ENCODE measurements at places on chromosomes 11 and 22.

DNA sequence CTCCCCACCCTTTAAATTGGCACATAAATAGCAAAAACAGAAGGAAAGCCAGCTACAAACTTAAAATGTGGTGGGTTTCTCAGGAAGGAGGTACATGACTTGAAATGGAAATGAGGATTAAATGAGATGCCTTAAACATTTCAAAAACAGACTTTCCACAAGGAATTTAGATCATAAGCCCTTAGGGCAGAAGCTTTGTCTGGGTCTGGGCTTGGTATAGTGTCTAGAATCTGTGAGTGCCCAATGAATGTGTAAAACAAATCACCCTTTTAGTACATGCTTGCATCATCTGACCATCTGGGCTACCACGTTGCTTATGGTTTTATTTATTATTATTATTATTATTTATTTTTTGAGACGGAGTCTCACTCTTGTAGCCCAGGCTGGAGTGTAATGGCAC is 37.1 kb upstream of the CREB3L1 start:
- no peak for DNase-seq

GRCh38 chr22:46003271-46004091 is 26.5 kb upstream of the WNT7B start:
- DNase-seq, result no peak

DNA sequence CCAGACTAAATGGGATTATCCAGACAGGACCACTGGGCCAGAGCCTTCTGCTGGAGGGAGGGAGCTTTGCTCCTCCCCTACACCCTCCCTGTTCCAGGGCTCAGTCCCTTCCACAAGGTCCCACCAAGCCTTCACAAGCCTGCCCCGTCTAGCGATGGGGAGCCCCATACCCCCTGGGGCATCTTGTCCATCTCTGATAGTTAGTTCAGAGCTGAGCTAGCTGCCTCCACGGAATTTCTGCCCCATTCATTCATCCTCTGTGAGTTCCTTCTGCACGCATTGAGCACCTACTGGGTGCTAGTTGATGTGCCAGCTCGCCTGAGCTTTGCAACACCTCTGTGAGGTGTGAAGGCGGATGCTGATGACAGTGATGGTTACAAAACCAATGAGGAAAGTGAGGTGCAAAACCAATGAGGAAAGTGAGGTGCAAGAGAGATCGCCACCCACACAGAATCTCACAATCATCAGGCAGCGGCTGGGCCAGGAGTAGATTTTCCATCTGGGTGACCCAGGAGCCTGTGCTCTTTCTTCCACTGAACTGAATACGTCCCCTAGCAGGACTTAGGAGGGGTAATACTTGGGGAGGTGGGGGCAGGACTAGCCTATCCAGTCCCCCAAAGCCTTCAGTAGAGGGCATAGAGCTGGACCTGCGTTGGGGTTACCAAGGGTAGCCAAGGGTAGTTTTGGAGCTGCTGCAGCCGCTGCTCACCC is 21.5 kb upstream of the CBX7 start:
- DNase-seq, result peak; percentile 76

DNA sequence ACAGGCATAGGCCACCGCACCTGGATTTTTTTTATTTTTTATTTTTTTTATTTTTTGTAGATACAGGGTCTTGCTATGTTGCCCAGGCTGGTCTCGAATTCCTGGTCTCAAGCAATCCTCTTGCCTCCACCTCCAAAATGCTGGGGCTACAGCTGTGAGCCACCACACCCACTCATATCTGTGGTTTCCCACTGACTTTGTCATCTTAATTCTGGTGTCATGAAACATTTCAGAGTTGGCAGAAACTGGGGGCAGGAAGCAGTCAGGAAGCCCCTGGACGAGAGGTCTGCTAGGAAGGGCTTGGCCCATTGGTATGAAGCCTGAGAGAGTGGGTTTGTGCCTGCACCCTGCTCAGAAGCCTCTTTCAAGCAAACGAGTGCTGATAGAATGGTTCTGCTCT is 49.1 kb downstream of the COMMD9 start:
- DNase-seq, result no peak

GRCh38 chr11:7494086-7494745 is 8.9 kb downstream of the OLFML1 start:
- no peak for DNase-seq

DNA sequence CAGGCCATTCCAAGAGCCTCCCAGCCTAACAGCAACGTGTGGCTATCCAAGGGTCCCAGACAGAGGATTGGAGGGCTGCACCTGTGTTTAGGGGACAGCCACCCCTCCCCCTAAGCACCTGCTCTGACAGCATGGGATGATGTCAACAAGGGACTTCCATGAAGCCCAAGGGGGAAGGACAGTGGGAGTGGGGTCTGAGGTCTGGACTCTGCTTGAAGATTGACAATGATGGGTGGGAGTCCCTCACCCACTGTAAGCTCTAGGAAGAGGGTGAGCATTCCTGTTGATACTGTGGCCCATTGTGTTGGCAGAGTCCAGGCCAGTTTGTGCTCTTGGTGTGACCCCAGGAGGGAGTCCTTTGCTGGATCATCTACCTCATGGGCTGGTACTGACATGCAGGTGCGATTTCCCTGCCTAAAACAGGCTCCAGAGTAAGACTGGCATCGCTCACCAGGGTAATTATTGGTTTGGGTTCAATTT is 46.9 kb upstream of the TUB start:
- DNase-seq, result peak; percentile 23

- DNase-seq, result no peak
Measured at GRCh38 chr11:122258446-122259194, 142.6 kb upstream of the BLID start.

DNA sequence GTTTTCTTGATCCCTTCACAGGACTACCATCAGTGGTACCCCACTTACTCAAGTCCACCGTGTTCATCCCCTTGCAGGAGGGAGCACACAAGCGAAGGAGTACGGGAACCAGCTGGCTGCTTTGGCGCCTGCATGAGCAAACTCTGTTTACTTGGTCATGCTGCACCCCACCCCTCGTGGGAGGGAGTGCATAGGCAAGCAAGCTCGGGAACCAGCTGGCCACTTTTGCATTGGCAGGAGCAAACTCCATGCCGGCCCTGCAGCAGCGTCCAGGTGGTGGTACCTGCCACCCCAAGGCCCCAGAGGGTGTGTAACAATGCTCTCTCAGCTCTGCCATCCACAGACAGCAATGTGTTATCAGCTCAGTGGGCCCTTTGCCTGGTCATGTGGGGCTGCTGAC is 737.8 kb downstream of the FAM181B start:
- DNase-seq, result no peak

- DNase-seq, result no peak
Measured at GRCh38 chr22:25621986-25622385, 57.5 kb downstream of the GRK3 start.

DNA sequence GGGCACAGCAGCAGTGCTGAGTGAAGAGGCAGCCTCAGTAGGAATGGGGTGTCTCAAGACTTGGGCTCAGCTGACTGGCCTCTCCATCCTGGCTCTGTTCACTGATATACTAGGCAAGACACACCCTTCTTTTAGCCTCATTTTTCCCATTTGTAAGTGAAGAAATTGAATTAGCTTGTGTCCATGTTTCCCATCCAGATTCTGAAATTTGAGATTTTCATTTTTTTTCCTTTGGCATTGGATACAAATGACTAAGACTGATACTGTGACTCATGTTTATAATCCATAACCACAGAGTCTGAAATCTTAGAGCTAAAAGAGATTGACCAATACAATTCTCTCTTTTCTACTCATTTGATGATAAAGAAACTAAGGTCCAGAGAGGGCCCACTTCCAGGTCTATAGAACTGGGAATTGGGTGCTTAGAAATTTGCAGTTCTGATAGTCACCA is 110.9 kb downstream of the KCNC1 start:
- no peak for DNase-seq

DNA sequence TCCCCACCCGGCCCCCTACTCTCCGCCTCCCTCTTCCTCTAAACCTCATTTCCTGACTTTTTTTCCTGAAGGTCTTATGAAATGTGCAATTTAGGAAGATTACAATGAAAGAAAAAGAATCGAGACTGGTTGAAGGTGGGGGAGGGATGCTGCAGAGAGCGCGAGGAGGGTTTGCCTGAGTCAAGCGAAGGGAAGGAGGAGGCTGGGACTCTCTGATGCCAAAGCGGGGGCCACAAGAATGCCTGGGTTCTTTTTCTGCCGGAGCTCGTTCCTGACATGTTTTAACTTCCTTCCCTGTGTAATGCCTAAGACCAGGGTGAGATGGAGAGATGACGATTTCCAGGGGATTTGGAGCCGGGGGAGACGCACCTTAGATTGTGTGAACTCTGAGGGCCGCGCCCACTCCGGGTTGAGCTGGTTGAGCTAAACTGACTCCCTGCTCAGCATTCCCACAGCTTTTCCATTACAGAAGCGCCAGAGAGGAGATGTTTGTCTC is 270.5 kb upstream of the SORL1-AS1 start:
- no peak for DNase-seq

DNA sequence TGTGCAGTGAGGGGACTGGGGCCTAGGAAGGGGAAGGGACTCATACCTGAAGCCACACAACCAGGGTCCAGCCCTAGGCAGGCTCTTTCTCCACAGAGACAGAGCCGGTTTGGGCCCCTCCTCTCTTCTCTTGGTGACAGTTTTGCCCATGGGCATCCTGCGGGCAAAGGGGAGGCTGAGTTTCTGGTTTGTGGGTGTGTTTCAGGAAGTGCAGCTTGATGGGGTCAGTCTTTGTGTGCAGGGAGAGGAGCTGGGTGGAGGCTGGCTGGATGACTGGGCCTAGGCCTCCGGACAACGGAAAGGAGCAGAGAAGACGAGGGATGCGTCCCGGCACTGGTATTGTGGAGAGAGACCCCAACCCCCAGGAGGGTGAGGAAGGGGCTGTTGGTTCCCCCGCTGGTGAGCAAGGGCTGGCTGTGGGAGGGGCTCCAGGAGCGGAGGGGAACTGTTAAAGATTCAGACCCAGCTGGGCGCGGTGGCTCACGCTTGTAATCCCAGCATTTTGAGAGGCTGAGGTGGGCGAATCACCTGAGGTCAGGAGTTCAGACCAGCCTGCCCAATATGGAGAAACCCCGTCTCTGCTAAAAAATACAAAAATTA is 23.4 kb upstream of the CELSR1 start:
- DNase-seq, result no peak

DNA sequence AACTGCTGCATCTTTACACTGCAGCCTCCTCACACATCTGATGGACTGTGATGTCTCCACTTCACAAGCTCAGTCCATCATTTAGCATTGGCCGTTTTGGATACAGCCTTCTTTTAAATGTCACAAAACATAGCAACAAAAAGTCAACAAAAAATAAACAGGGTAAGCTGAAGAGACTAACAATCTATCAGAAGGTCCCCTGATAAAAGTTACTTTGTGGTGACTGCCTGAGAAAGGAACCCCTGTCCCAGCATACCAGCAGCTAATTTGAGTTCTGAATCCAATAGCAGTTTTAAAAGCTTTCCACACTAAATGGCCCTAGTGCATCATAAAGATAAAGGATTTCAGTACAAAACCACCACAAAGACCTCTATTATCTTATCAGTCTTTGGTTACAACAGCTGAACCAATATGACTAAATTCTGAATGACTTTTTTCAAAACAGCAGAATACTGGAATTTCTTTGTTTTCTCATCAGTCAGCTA is 162.4 kb downstream of the SOX6 start:
- no peak for DNase-seq

GRCh38 chr22:37972527-37972926 is 11.8 kb downstream of the SOX10 start:
- no peak for DNase-seq

DNA sequence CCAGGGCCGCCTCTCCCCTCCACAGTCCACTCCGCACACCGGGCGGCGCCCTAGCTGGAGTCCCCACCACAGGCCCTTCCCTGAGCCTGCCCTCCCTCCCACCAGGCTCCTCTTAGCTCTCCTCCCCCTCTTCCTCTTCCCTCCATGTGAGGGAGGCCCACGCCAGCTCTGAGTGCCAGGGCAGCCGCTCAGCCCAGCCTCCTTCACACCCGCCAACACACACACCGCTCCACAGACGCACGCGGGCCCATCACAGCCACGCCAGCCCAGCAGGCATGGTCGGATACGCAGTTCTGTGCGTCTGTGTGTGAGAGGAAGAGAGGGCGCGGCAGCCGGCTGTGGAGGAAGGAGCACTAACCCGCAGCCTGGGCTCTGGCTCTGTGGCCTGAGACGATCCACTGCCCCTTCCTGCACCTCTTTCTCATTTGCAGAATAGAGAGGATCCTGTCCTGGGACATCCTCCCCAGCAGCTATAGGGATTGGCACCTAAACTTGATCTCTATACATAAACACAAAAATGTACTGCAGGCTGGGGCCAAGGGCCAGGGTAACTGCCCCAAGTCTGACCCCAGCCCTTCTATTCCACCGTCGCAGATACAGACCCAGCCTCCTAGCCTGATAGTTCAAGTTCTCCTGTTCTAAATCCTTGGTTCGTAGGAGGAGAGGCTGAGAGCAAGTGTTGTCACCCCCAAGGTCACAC is 3.5 kb downstream of the CHRM4 start:
- no peak for DNase-seq
